ENCODE measurements at places on chromosomes 2 and 18.

DNA sequence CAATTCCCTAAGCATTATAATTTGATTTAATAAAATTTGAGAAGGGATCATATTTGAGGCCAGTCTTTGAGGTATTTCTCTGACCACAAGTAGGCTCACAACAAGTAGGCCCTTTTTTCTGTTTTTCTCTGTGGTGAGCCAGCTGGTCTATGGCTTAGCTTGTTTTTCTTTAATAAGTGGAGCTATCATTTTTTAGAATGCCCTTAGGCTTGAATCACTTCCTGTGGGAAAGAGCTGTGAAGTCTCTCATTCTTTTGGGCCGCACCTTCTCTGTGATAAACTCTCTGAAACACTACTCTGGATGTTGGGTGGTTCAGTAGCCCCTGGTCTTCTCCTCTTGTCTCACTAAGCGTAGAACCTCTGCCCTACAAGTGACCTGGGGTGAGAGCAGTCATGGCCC lies 235.9 kb downstream of the SUCLG1 start:
- DNase-seq, result no peak

- no peak for DNase-seq
These were observed 363.5 kb upstream of the TNP1 start for GRCh38 chr2:217223222-217223930.

DNA sequence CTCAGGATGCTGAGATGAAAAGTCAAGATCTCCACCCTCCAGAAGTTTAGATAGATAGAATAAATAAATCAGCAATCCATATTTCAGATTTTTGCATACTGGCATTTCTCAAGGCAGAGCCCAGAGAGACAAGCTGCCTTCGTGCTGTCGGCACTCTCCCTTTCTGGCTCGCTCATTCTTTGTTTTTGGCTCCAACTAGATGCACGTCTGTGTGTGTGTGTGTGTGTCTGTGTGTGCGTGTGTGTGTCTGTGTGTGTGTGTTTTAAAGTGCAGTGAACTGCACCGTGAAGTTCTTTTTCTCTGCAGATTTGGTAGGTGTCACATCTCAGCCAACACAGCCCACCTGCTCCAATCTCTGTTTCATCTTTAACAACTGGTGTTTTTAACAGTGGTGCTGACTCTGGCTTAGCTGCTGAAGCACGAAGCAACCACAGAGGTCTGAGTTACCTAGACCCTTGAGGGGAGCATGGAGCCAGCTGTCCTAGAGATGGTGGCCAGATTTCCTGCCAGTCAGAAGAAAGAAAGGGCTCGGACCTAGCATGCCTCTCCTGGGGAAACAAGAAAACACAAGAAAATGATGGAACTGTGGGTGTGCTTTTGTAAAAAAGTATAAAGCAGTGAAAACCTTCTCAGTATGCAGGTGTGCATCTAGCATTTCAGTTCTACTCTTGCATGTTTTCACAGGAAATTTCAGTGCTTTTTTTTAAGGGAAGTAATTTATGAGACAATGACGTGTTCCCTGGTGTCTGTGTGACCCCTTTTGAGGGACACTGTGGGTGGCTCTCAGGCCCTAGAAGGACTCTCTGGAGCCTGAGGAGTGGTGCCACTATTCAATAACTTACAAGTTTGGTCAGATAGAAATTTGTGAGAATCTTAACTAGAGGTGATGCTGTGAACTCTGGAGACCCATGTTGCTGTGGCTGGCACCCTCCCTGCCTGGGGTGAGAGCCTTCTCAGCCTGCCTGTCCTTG lies 364.3 kb downstream of the RNF144A start:
- peak; percentile 92 for DNase-seq

DNA sequence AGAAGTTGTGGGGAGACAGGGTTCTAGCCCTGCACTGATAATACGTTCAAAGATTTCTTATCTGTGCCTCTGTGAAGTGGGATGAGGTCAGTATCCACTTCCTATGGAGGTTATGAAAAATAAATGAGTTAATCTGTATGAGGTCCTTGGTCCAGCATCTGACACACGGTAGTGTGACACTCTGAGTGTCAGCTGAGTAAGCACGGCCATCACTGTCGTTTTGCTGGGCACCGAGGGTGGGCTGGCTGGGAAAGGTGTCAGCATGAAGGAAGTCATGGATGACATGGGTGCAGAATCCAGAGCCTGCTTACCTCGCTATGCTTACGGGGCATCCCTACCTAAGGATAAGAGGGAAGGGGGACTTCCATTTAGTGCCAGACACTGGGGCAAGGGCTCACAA lies 150.3 kb downstream of the INHBB start:
- no peak for DNase-seq

DNA sequence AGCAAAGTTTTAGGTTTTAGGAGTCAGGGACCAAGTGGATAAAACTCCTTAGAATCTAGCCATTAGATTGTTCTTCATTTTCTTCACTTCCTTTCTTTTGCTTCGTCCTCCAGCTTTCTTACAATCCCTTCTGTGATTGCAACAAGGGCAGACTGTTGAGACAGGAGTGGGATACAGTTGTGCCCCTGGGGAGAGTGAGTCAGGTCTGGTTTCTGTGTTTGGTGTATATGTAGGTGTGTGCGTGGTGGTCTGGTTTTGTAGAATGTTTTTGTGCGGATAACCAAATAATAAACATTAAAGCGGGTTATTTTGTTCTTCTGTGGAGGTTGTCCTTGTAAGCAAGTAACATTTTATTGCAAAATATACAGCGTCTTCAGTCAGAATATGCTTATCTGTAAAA lies 7.3 kb downstream of the INSIG2 start:
- peak; percentile 92 for DNase-seq

DNA sequence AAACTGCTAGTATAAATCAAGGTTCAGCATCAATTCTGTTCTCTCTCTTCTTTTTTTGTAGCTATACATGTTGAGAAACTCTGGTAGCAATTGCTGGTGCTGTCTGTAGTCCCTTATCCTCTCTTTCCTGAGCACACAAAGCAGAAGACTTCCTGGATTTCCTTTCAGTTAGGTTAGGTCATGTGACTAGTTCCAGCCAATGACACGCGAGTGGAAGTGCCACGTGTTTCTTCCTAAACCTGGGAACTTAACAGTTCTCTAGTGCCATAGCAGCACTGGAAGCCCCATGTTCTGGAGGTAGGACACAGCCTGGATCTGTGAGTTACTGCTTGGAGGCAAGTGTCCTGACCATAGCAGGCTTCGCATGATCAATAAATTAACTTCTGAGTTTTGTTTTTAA lies 125.9 kb downstream of the PLA2R1 start:
- peak; percentile 24 for DNase-seq

DNA sequence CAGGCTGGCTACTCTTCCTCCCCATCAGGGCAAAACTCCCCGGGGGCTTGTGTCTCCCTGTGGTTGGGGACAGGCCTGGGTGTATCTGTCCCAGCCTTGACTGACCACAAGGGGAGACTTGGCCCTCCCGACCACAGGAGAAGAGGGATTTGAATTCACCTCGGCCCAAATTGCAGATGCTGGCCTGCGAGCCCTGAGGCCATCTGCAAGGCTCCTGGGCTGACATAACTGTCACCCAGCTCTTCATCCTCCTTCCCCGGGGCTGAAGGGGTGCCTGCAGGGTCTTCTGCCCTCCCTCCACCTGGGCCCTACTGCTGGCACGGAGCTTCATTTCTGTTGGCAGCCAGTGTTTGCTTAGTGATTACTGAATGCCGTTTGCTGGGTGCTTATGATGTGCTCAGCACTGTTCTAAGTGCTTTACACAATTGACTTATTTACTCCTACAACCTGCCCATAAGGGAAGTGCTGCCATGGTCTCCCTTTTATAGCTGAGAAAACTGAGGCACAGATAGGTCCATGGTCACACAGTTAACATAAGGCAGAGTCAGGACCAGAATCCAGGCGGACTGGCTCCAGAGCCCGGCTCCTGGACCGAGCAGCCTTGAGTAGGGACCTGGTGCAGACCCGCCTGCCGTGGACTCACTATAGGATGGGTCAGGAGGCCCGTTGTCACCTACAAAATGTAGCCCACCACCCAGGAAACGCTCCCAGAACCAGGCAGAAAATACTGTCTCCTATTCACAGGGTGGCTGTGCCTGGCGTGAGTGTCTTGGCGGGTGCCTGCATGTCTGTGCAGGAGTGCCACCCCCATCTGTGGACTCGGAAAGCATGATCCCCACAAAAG lies 18.9 kb downstream of the STEAP3 start:
- peak; percentile 29 for DNase-seq

GRCh38 chr2:125874564-125874963 lies 781.4 kb upstream of the GYPC start:
- DNase-seq, result no peak

DNA sequence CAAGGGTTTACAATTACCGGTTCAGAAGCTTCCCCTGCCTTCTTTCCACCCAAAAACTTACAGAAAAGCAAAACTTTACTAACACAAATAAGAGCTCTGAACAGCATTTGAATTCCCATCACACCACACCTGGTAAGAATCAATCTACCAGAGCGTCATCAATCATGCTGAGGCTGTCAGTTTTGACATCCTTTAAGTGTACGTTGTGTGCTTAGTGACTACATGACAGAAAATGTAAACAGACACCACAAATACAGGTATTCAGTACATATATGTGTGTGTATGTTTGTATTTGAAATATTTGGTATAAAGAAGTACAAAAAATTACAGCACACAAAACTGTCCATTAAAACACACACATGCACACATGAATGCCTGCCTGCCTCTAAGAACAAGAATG lies 523.5 kb downstream of the TMEM182 start:
- no peak for DNase-seq

DNA sequence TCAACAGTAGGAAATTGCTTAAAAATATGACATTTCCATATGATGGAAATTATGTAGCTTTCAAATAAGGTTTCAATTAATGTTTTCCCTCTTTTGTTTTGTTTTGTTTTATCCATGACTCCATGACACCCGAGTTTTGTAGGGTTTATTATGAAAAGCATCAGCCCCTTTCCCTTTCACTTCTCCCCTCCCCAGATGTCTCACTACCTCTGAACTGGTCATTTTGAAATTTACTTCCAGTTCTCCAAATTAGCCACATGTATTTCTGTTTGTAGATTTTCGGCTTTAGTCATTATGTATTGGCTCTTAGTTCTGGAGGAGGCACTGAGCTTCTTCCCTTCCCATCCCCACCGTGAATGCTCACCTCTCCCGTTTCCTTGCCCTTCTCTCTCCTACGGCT lies 18.6 kb upstream of the VPS4B start:
- DNase-seq, result no peak

- peak; percentile 83 for DNase-seq
These were observed 470.6 kb upstream of the MEX3C start for GRCh38 chr18:51668101-51668500.

DNA sequence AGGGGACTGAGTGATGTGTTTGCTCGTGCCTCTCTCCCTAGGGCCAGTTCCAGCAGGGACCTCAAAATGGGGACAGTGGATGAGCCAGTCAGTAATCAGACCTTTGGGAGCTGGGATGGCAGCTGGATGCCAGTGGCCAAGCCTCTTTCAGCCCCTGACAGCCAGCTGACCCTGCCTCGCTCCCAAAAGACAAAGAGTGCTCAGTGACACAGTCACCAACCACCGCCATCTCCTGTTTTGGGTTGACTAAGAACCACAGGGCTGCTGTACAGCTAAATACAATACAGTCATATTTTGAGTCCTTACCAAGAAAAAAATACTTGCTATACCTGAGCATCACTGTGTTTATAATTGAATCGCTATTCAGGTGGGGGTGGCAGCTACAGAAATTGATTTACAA lies 75.7 kb downstream of the POU3F3 start:
- DNase-seq, result no peak

DNA sequence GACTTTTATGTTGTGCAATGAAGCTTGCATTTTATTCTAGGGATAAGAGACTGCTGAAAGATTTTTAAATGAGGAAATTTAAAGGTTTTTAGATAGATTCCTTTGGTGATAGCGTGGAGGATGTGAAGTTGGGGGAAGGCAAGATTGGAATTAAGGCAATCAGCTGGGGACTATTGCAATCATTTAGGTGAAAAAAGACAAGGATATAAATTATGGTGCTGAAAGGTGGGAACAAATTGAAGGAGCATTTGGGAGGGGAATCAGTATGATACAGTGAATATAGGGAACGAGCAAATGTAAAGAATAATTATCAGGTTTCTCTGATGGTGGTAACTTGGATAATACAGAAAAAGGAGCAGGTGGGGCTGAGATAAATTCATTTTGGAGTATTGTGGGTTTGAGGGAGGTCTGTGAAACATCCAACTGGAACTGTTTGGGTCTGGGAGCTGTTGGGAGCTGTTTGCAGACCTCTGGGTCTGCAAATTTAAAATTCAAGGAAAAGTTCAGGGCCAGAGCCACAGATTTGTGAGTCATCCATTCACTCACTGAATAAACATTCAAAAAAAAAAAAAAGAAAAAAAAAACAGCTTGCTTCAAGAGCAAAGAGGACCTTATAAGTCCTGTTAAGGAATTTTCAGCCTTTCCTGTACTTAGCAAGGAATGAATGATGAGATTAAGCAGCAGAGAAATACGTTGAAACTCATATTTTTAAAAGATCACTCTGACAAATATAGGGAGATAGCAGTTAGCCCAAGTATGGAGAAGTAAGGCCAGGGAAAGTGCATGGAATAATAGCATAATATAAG lies 257.5 kb upstream of the FN1 start:
- no peak for DNase-seq

- DNase-seq, result peak; percentile 41
These were observed at the start of gene STAT4 for GRCh38 chr2:191150600-191151330. Gene STAT4, minus strand, starts transcription at chr2:191150994. Its CDS starts 2,791 bp downstream, at chr2:191148203.

GRCh38 chr2:188332619-188333018 lies 40.9 kb downstream of the GULP1 start:
- DNase-seq, result no peak

DNA sequence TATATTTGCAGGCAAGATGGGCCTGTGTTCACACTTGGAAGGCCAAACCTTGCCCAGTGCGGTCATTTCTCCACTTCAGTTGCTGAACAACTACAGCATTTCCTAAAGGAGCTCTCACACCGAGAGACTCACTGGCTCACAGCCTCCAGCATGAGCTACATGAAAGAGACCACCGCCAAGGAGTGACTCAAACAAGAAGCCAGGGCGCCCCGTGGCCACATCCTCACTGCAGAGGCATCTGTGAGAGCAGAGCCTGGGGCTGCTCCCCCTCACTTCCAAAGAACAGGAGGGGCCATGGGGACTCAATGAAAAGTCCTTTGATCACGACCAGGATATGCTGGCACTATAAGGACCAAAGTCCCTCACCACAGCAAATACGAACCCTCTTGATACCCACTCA lies 50.0 kb downstream of the TMEM163 start:
- DNase-seq, result no peak

DNA sequence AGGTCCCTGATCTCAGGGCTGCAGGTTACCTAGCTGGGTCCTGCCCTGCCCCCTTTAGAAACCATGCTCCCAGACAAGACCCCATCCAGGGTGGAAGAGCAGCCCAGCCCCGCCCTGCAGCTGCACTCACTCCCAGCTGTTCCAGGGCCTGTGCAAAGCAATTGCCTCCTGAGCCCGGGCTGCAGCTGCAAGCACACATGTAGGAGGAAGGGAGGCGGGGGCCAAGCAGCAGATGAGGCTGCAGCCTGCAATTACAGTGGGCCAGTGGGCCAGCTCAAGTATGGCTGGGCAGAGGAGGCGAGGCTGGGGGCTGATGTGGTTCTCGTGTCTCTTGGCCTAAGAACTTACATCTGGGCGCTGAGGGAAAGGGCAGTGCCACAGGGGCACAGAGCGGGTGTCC lies 65.4 kb upstream of the TUBA3E start:
- peak; percentile 2 for DNase-seq

Data from NCI-H2171 treated with DMSO at 0.1 percent for 48 hours (cell line).